Naive thymus-derived CD8-positive, alpha-beta T cell (primary cell): ENCODE measurements at places on chromosomes 1 and 21. TPM values are rescaled to one million over a fixed set of nuclear protein-coding genes. Genes with fewer than 3 reads are reported as not detected.

FCGR3A gene
- total RNA-seq, result 0.74 TPM

EYA3 gene
- 22.8 TPM for total RNA-seq

GJA4 gene
- total RNA-seq, result not detected

RIMKLA gene
- total RNA-seq, result 0.05 TPM

GRCh38 chr1:59900640-59901039 lies 25.9 kb downstream of the CYP2J2 start:
- H3K4me3 ChIP-seq, result no peak overlapping the region
- H3K27ac ChIP-seq, result peak overlapping the region; percentile 49
- peaks cover 16% of the 10 kb centered on the region for H3K36me3 ChIP-seq
- DNase-seq, result no peak

GRCh38 chr1:73910466-73910865 lies 287.5 kb downstream of the LRRIQ3 start:
- peaks cover 11% of the 10 kb centered on the region for H3K36me3 ChIP-seq
- no peak for DNase-seq
- no peaks in the 10 kb centered on the region for H3K27me3 ChIP-seq
- no peak overlapping the region for H3K27ac ChIP-seq
- no peak overlapping the region for H3K4me3 ChIP-seq
